ENCODE measurements at places on chromosomes 11 and 22.
A peak's percentile ranks its signal among the peaks of the same experiment; 100 is the strongest.

- DNase-seq, result no peak
These were observed 1495.7 kb downstream of the TBC1D22A start for GRCh38 chr22:48258064-48258701.

DNA sequence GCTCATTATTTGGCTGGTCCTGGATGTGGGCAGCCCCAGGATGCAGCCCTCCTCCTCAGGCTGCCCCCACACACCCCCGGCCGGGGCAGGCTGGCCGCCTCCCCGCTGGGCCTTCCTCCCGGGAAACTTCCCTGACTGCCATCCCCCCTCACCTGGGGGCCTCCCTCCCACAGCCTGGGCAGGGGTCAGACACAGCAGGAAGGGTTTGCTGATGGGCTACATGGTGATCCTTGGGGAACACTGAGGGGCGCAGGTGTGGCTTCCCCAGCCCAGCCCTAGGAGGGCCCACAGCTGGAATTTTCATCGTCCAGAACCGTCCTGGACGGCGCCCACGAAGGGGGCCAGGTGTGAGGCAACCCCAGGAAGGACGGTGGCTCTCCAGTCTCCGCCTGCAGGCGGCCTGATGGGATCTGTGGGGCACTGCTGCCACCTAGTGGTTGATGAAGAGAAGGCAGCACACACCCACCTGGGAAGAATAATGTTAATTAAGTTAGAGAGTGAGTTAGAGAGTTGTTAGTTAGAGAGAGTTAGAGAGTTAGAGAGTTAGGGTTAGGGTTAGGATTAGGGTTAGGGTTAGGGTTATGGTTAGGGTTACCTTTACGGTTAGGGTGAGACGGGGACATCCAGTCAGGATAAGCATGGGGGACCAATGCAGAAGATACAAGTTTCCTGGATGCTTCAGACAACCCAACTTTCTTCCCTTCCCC lies 75.9 kb upstream of the PRR5 start:
- peak; percentile 63 for DNase-seq

GRCh38 chr22:50443801-50444625 lies 30.8 kb downstream of the SBF1 start:
- DNase-seq, result no peak

DNA sequence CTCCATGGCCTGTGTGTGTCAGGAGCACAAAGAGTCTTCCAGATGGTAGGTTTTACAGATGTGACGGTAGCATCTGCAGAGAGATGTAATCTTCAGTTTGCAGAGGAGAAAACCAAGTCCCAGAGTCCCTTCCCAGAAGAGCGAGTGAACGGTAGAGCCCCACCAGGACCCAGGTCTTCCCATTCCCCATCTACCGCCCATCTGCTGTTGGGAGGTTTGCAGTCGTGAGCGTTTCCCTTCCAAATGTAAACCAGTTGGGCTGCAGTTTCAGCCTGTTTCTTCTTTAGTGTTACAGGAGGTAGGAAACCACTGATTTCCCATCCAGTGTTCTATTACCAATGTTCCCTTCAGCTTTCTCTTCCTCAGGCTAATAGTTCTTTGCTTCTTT lies 24.0 kb downstream of the PANX1 start:
- no peak for DNase-seq

DNA sequence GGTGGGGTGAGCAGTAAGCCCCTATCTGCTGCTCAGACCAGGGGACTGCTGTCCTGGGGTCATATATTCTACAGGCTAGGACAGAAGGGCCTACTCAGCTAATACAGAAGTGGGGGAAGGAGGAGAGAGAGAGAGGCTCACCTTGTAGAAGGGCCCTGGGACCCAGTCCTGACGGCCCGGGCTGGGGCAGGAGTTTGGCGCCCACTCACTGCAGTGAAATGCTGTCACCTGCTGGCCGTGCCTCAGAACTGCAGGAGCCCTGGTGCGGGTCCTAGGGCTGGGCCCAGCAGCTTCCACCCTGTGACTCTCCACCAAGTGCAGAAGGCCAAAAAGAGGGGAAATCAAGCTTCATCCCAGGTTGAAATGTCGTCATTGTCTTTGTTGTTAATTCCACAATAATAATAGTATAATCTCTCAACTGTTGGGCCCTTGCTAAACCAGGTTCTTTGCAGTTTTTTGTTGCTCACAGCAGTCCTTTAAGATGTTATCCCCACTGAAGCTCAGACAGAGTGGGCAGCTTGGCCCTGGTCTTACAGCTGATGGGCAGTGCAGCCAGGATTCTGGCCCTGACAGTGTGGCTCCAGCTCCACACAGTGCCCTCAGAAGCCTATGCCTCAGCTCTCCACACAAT lies 29.6 kb downstream of the TRIM29 start:
- peak; percentile 43 for DNase-seq

GRCh38 chr11:83272627-83273026 lies 13.5 kb downstream of the CCDC90B start:
- DNase-seq, result no peak

GRCh38 chr11:3134651-3135480 lies 30.2 kb downstream of the OSBPL5 start:
- DNase-seq, result no peak

DNA sequence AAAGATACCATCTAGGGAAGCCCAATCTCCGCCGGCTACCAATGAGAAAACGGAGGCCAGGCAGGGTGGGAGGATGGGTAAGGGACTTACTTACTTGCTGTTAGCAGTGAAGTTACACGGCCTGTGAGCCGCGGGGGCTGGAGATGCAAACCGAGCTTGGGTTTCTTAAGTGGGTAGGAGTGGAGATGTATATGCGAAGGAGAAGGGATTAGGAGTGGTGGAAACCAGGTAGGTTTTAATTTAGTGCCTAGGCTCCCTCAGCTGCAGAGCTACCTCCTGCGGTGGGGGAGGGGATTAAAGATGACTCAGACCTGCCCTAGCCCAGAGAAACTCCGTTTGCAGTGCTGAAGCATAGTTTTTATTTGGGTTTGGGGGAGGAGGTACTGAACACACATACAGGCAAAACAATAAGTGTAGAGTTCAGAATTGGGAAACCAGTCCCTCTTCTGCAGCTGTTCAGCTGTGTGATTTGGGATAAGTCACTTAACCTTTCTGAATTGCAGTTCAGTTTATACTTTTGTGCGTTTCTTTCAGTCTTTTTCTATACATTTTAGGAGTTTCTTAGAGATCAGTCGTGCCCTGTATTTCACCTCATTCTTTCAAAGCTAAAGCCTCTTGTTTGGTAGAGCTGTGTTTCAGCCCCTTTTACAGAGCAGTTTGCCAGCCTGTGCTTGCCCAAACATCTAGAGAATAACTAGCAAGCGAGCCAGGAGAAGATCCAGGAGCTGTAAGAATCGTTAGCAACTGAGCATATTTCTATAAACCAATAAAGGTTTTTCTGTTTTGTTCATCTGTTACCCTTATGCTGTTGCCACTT lies 596 bp upstream of the TNRC6B start:
- peak; percentile 21 for DNase-seq

GRCh38 chr11:76797341-76798201 lies 14.4 kb downstream of the TSKU start:
- DNase-seq, result no peak

GRCh38 chr11:1669546-1670218 lies 27.3 kb upstream of the KRTAP5-6 start:
- DNase-seq, result no peak
